ENCODE measurements at places on chromosomes 1 and 21. TPM values are rescaled to one million over a fixed set of nuclear protein-coding genes. Genes with fewer than 3 reads are reported as not detected.
A peak's percentile ranks its signal among the peaks of the same experiment; 100 is the strongest.

- no peak for DNase-seq
These were observed 130.3 kb upstream of the SPATA6 start for GRCh38 chr1:48602349-48602748.

DNA sequence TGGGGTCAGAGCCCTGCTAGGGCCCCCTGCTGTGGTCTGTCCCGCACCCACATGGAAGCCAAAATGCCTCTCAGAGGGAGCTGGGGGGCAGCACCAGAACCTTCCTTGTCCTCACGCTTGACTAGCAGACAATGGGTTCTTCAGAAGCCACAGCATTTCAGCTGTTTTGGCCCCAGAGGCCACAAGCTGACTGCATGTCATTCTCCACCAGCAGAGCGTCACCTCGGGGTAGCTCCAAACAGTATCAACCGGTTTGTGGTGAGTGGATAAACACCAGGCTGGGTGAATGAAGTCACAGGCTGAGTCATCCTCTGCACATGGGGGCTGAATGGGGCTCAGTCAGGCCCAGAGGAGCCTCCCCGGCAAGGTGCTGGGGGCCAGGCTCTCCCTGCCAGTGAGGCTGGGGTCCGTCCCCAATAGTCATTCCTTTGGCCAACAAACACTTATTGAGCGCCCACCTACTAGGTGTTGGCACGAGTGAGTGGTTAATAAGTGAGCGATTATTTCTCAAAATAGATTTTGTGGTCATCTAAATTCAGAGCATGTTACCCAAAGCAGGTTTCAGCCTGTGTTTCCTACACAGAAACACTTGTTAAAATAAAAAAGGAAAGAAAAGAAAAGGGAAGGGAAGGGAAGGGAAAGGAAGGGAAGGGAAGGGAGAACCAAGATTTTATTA is 9.1 kb downstream of the OLIG1 start:
- DNase-seq: no peak

GRCh38 chr1:21702780-21703179 is 33.6 kb upstream of the RAP1GAP start:
- DNase-seq: no peak

GRCh38 chr21:25422610-25423608 is 184.4 kb downstream of the MRPL39 start:
- no peak for DNase-seq

- DNase-seq: no peak
These were observed 11.6 kb downstream of the PCBP3 start for GRCh38 chr21:45655124-45655523.

Gene TSSK3
- not detected for total RNA-seq

DNA sequence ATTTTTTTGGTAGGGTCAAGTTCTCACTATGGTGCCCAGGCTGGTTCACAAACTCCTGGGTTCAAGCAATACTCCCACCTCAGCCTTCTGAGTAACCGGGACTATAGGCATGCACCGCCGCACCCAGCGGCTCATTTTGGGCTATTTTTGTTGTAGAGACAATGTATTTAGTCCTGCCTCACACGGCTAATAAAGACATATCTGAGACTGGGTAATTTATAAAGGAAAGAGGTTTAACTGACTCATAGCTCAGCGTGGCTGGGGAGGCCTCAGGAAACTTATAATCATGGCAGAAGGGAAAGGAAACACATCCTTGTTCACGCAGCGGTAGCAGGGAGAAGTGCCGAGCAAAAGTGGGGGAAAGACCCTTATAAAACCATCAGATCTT is 4.2 kb downstream of the CELA2A start:
- no peak for DNase-seq

DNA sequence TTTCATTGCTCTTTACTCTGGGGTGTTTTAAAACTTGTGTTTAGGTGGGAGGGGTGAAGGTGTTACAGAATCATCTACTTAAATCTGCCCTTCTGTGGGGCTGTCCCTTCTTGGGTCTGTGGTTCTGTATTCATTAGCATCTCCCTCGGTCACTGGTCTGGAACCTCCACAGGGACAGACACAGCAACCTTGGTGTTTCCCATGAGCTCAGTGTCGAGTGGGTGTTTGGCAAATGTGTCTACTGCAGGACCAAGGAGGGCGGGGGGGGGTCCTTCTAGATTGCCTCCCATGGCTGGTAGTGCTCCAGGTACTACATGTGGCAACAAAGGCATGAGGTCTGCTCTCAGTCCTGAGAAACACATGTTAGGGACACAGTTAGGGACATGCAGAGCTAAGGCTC is 273.4 kb downstream of the PCP4 start:
- DNase-seq: no peak

GRCh38 chr1:6246497-6247467 is 2.8 kb downstream of the HES3 start:
- DNase-seq: peak; percentile 79

GRCh38 chr1:226542623-226543103 is 5.9 kb upstream of the STUM start:
- peak; percentile 42 for DNase-seq

Gene FMO2
- 12.0 TPM for total RNA-seq

- no peak for DNase-seq
These were observed 25.6 kb downstream of the LRRC41 start for GRCh38 chr1:46277658-46278373.

- DNase-seq: no peak
These were observed 37.6 kb upstream of the ZNF124 start for GRCh38 chr1:247209396-247209795.

GRCh38 chr1:246527402-246528088 is 20.5 kb upstream of the SMYD3 start:
- DNase-seq: no peak

DNA sequence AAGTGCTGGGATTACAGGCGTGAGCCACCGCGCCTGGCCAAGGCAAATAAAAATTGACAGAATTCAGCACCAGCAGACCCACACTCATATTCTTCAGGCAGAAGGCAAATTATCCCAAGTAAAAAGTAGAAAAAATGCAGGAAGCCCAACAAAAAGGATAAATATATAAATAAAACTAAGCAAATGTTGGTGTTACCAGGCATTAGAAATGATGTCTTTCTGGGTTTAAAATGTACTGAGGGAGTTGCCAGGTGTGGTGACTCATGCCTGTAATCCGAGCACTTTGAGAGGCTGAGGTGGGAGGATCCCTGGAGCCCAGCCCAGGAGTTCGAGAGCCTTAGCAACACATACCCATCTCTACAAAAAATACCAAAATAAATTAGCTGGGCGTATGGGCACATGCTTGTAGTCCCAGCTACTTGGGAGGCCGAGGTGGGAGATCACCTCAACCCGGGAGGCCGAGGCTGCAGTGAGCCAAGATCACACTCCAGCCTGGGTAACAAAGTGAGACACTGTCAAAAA is 6.3 kb downstream of the INTS11 start:
- peak; percentile 97 for DNase-seq

GRCh38 chr1:239361403-239361802 is 25.0 kb upstream of the CHRM3 start:
- no peak for DNase-seq

Gene RNF186
- 0.29 TPM for total RNA-seq

- DNase-seq: no peak
These were observed 22.8 kb upstream of the RNU1-4 start for GRCh38 chr1:16717336-16718098.

Gene PLXNA2
- total RNA-seq: 5.4 TPM

Gene INSRR
- not detected for total RNA-seq

DNA sequence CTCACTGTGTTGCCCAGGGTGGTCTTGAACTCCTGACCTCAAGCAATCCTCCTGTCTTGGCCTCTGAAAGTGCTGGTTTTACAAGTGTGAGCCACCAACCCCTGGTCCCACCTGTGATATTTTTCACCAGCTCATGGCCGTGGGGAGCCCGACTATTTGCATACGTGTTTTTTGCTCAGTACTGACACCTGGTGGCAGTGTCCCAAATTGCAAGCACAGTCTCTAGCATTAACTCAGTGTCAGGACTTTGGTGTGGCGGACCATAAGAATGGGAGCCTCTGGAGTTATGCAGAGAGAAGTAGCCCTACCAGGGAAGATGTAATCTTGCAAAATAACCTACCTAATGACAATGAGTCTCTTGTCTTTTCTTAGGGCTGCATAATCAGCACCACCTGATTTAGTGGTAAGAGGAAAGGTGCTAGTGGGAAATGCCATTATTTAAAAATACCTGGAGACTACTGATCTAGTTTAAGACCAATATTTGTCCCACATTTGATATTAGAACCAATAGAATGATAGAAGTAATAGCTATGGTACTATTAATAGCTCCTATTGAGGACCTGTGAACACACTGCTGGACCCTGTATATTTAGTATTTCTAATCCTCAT is 305.4 kb downstream of the DISC1 start:
- no peak for DNase-seq

- DNase-seq: no peak
These were observed 15.1 kb downstream of the PRMT2 start for GRCh38 chr21:46650476-46651098.

- DNase-seq: no peak
These were observed 6.2 kb downstream of the TMCO4 start for GRCh38 chr1:19793360-19794046.

Gene CATSPERE
- 3.1 TPM for total RNA-seq

Gene SLC45A1
- 0.51 TPM for total RNA-seq

Gene EFNA1
- total RNA-seq: 58.5 TPM

GRCh38 chr1:244804841-244805240 is 30.6 kb upstream of the COX20 start:
- DNase-seq: no peak

- DNase-seq: no peak
These were observed 40.4 kb downstream of the TBX15 start for GRCh38 chr1:118947790-118948189.

- no peak for DNase-seq
These were observed 211.1 kb downstream of the ST6GALNAC3 start for GRCh38 chr1:76285578-76286135.

Gene ZNF695
- total RNA-seq: not detected

Gene TFF2
- not detected for total RNA-seq

Gene C4BPB
- not detected for total RNA-seq

Gene LCE1B
- total RNA-seq: not detected

DNA sequence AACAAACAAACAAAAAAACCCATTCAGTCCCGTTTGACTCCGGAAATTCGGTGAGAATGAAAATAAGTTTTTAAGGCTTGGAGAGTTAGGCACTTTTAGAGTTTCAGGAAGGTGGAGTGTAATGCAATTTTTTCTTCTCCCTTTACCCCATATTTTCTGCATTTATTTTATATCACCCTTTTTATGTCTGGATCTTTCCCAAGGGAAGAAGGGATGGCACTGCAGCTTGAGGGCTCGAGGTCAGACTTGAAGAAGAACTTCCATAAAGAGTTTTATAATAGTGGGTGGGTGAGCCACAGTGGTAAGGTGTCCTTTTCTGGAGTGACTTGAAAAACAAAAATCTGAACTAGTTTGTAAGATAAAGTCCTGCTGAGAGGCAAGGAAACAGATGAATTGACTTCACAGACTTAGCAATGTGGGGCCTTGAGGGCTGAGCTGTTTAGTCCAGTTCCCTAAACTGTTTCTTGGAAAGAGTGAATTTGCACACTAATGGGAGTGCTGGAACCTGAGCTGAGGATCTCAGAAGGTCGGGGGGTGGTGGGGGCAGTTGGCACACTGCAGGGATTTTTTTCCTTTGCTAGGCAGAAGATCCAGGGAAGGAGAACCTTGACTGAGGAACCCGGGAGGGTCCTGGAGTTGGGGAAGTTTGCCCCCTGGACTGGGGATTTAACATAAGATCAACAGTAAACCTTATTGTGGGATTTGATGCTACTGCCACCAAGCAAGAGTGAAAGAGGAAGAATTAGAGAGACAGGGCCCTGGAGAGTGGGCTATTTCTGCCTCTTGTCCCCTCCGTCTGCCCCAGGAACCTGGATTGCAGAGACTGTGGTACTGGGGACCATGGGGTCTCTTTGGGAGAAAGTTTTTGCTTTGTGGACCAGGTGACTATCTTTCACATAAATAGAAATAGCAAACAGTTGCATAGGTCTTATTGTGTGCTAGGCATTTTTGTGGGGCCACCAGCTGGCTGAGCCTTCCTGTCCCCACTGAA is 1.8 kb upstream of the MEX3A start:
- no peak for DNase-seq

Gene AQP10
- total RNA-seq: not detected

- DNase-seq: no peak
These were observed 393.4 kb downstream of the KCNT2 start for GRCh38 chr1:196214866-196215265.

- DNase-seq: no peak
These were observed 56.8 kb upstream of the ABCG1 start for GRCh38 chr21:42161956-42162681.

Gene CR1
- total RNA-seq: 3.7 TPM

Gene XKR8
- 8.2 TPM for total RNA-seq

- DNase-seq: no peak
These were observed at the start of gene SH2D1B for GRCh38 chr1:162412002-162412401. Gene SH2D1B, minus strand, starts transcription at chr1:162412136. Its CDS starts 120 bp downstream, at chr1:162412016.

- no peak for DNase-seq
These were observed 5.8 kb upstream of the XCL1 start for GRCh38 chr1:168570652-168571051.

DNA sequence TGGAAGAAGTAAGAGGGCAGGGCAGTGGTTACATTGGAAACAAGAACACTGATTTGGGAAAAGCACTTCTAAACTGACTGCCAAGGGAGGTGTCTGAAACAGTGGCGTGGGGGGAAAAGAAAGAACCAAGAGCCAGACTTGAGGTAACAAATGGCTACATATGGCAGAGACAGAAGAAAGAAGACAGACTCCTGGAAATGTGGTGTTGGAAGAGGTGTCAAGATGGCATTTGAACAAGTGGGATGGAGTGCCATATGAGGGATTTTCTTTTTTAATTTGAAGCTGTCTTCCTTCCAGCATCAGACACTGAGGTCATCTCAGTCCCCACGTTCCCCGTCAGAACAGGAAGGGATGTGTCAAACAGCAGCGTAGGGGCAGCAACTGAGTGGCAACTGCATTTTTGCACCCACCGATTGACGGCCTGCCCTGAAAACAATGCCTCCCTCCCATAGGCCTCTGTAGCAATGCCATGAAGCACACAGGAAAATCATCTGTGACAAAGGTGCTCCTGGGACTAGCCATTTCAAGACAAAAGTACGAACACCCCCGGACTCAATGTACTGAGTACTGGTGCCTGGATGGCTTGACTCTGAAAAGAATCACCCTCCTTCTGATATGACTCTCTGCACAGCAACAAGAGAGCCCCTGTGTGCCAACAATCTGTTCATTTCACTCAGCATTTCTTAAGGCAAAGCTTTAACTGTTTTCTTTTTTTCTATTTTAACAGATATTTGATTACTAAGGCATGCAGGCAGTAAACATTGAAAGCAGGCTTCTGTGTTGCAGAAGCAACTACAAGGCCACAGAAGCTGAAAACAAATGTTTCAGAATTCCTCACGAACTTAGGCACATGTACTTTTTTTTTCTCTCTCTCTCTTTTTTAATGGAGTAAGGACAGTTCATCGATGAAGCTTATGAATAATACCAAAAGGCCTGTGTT is 37.0 kb downstream of the LPAR3 start:
- no peak for DNase-seq

Gene PROK1
- total RNA-seq: 1.4 TPM

GRCh38 chr1:160128636-160129035 is 13.1 kb downstream of the ATP1A2 start:
- no peak for DNase-seq
